ENCODE measurements at places on chromosomes 2 and 18. TPM values are rescaled to one million over a fixed set of nuclear protein-coding genes. Genes with fewer than 3 reads are reported as not detected.

DNA sequence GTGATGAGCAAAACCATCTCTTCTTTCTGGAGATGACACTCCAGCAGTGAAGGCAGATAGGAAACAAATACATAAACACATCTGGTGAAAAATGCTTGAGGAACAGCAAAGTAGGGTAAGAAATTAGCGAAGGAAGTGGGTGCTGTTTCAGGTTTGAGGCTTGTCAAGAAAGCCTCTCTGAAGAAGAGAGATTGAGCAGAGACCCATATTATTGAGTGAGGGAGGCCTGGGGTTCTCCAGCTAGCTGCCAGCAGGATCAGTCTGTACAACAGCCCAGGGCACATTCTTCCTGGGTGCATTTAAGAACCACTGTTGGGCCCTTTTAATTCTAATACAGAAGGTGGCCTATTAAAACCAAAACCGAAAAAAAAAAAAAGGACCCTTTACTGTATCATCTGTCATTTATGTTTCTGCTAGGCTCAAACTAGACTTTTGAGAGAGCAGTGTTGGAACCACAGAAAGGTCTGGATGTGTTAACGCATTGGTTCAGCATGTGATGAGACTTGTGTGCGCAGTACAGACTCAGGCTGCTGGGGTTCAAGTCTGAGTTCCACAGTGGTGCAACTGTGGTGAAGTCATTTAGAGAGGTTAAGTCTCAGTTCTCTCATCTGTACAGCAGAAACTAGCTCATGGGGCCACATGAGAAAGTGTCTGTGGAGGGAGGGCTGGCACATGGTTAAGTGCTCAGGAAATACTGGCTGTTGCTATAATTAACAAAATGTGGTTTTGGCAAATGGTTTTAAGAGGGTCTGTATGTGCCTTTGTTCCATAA lies 28.9 kb downstream of the MGAT5 start:
- no peak for DNase-seq

GRCh38 chr2:73728043-73728442 lies 9.1 kb downstream of the TPRKB start:
- no peak for DNase-seq

DNA sequence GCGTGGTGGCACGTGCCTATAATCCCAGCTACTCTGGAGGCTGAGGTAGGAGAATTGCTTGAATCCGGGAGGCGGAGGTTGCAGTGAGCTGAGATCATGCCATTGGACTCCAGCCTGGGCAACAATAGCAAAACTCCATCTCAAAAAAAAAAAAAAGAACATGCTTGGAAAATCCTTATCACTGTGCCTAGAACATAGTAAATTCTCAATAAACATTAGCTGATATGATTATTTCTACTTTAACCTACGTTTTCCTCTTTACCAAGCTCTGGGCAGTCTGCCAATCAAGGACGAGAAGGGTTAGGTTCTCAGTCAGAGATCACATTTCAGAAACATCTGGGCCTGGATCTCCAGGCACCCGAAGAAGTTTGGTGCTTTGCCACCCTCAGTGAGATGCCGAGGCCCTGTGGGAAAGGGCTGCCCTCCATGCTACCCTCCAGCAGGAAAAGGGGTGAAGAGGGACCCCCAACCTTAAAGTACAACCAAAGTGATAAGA lies 107.7 kb downstream of the BCL11A start:
- no peak for DNase-seq

- DNase-seq: no peak
Observed at GRCh38 chr2:20410556-20411277, 36.2 kb upstream of the RHOB start.

DNA sequence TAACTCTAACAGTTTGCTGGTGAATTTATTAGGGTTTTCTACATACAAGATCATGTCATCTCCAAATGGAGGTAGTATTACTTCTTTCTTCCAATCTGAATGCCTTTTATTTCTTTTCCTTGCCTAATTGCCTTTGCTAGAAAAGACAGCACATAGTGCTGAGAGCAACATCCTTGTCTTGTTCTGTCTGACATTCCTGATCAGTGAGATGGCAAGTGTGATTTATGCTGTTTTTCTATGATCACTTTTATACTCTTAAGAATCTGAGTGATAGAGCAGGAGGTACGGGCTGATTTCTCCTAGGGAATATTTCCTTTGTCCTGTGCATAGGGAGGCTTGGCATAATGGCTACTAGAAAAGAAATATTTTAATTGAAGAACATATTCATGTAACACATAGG lies 17.3 kb downstream of the LYPD6B start:
- no peak for DNase-seq

- no peak for DNase-seq
Observed at GRCh38 chr2:38619458-38620164, 16.9 kb upstream of the HNRNPLL start.

GRCh38 chr2:236712961-236713673 lies 143.5 kb downstream of the ACKR3 start:
- no peak for DNase-seq

DNA sequence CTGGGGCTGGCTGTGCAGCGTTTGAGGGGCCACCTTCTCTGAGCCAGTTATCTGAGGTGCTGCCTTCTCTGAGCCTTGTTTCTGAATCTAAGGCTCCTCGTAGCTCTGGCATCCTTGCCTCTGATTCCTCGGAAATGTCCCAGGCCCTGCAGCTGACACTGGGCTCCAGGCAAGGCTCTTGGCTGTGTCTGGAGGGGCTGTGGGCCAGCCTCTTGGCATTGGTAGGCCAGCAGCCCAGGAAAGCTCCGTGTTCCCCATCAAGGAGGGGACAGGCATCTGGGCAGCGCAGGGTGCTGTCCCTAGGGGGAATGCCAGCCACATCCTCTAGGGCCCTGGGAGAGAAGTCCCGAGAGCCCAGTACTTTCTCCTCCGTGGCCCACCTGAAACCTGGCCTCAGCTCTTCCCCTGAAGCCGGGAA lies 40.7 kb upstream of the TAF1B start:
- no peak for DNase-seq

- no peak for DNase-seq
Observed at GRCh38 chr2:108370080-108370479, 7.7 kb upstream of the SULT1C4 start.

DNA sequence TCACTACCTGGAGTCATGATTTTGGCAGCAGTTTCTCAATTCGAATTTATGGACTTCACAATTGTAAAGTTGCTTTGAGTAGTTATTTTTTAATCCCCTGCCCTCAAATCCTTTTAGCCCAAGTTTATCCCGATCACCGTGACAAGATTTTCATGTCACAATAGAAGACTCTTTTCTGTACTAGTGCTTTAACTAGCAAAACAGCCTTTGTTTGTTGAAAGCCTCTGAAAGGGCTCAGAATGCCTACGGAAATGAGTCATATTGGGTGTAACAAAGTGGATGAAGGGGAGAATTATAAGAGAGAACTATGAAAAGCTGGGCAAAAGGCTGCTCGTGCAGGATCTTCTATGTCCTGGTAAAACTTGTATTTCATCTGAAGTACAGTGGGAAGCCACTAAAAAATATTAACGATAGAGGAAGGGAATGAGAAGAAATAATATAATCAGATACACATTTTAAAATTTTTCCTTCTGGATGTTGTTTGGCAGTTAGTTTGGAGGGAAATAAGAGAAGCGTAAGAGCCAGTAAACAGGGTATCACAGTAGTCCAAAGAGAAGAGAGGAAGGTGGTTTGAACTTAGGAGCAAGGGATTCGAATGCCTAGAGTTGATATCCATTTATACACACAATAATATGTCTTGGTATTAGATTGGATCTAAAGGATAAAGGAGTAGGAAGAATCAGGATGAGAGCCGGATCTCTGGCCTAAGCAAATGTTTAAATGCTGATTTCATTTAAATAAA lies 114.9 kb downstream of the GALNT13 start:
- no peak for DNase-seq

Gene GAL3ST2
- total RNA-seq: not detected

Gene FAM98A
- 76.0 TPM for total RNA-seq

Gene REG3G
- total RNA-seq: not detected

Gene PLGLB2
- total RNA-seq: 0.13 TPM
